CD4-positive, alpha-beta T cell (primary cell): ENCODE measurements at places on chromosomes 2 and 18.
A peak's percentile ranks its signal among the peaks of the same experiment; 100 is the strongest.

DNA sequence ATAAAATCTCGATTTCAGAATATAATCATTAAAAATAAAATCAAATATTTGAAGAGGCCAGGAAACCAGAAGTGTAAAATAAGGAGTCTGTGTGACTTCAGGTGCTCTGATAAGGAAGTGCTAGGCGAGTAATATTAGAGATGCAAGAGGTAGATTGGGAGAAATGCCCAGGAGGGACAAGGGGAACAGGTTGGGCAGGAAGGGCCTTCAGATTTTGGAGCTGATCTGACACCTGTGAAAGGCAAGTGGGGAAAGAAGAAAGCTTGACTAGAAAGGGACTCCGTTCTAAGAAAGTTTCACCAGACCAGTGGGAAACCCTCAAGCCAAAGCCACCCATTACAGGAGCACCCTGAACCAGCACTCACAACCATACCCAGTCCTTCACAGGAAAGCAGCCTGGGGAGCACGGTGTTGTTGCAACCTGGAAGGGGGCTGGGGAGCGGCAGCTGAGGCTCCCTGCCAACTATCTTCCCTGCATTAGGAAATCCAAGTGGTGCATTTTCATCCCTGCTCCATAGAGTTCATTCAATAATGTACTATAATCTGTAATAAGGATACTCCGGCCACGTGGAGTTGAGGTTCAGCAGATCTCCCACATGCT lies 57.5 kb upstream of the GREB1L start:
- no peak for DNase-seq

GRCh38 chr2:61100801-61101200 lies 35.1 kb downstream of the SANBR start:
- DNase-seq: no peak

DNA sequence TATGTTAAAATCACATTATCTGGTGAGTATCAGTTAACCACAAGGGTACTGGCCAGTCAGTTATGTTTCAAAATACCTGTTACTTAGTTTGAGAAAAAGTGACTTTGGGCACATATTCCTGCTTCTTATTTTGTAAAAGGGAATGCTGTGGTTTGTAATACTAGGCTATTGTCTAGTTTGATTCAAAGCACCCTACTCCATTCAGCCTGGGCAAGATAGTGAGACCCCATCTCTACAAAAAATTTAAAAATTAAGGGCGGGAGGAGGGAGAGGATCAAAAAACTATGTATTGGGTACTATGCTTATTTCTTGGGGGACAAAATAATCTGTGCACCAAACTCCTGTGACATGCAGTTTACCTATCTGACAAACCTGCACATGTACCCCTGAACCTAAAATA lies 18.9 kb downstream of the MBD5 start:
- DNase-seq: no peak

DNA sequence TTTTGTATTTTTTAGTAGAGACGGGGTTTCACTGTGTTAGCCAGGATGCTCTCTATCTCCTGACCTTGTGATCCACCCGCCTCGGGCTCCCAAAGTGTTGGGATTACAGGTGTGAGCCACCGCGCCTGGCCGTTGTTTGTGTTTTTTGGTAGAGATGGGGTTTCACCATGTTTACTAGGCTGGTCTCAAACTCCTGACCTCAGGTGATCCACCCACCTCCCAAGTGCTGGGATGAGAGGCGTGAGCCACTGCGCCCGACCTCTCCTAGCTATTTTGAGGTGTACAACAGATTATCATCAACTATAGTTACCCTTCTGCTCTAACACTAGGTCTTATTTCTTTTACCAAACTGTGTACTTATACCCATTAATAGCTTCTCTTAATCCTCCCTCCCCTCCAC lies 28.9 kb upstream of the MRPL33 start:
- no peak for DNase-seq

DNA sequence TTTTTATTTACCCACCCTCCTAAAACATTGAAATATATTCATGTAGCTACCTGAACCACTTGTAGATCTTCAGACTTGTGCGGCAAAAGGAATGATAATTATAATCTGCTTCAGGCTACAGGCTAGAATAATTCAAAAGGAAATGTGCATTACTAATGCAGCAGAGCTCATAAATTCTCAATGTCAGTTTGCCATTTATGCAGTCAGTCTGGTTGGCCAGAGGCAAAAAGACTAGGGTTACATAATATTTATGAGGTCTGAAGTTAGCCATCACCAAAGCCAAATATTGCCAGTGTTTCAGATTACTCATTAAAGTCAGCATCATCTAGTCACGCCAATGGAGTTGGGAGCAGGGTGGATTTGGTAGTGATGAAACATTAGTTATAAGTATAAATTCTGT lies 38.9 kb downstream of the METAP1D start:
- no peak for DNase-seq

GRCh38 chr2:224927646-224928173 lies 114.6 kb downstream of the DOCK10 start:
- DNase-seq: peak; percentile 58

DNA sequence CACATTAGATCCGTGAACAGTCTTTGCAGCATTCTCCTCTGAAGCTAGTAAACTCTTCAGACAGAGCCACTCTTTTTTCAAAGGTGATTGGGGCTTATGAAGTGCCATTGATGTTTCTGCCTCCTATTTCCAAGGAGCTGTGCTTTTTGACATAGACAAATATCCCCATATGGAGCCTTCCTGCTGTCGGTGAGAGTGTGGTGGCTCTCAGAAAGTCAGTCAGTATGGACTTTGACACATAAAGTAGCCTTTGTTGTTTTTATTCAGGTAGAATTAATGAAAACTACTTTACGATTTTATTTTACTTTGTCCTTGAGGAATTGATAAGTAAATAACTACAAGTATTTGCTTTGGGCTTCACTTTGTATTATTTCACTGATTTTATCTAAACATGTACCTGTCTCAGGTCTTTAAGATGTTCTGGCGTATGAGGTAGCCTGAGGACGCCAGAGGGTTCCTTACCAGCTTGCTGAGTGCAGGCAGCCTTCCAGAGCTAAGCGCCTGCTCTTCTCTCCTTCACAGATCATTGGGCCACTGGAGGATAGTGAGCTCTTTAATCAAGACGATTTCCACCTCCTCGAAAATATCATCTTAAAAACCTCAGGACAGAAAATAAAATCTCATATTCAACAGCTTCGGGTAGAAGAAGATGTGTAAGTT lies 69.7 kb downstream of the UGGT1 start:
- DNase-seq: no peak

- no peak for DNase-seq
Measured at GRCh38 chr2:31828891-31829290, 181.9 kb downstream of the MEMO1 start.

DNA sequence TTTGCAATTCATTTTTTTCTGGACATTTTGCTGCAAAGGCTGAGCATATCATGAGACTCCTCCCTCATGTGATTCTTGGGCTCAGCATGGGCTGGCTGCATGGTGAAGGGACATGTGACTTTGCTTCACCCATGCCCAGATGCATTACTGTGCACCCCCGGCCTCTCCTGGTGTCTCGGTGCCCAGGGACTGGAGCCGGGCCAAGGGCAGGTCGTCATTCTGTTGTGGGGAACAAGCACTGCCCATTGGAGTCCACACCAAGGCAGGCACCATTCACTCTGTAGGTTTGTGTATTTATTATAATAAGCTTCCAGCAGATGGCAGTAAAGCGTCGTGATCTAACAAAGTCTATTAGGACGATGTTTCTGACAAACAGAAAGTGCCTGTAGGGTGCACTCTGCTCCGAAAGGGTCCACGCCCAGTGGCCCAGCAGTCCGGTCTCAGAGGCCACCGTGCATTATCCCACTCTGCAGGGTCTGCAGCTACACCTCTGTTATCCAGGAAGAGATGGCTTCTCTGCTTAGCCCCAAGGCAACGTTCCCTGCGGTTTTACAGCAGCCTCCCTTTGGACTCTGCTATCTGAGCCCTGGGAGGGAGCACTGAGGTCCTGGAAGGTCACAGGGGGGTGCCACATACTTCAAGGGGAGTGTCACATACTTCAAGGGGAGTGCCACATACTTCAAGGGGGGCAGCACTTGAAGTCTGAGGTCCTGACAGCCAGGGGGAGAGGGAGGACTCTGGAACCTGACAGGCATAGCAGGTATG lies 219.6 kb downstream of the TSN start:
- peak; percentile 5 for DNase-seq

DNA sequence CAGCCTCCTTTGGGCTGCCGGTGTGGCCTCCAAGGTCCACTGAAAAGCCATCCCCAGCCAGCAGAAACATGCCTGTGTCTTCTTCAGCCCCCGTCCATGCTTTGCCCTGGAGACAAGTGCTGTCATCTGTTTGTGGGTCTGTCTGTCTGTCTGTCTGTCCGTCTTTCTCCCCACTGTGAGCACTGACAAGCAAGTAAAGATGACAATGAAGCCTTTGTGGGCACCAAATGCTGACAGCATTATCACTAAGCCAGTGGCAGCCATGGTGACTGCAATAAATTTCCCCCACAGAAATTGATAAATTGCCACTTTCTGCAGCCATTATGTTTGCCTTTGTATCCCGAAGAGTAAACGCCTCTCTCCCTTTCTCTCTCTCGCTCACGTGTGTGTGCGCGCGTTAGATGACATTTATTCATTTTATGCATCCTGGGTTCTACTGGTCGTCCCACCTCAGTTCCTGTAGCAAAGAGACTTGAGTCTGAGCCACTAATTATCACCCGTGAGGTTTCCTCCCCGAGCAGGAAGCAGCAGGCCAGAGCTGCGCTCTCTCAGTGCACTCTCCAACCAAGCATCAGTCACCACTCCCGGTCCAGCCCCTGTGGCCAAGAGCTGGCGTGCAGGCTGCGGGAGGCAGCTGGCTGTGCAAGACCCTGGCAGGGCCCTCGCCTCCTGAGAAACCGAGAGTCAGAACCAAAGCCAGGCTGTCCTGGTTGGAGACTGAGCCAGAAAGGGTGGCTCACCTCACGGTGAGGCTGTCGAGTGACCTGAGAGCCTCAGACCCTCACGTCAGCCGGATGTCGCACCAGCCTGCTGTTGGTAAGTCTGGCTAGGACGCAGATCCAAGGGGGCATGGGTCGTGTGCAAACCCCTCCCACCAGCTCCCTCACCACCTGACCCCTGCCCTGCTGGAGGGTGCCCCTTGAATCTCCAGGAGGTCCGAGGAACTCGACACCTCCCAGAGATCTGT lies 6.9 kb downstream of the STEAP3 start:
- DNase-seq: no peak

DNA sequence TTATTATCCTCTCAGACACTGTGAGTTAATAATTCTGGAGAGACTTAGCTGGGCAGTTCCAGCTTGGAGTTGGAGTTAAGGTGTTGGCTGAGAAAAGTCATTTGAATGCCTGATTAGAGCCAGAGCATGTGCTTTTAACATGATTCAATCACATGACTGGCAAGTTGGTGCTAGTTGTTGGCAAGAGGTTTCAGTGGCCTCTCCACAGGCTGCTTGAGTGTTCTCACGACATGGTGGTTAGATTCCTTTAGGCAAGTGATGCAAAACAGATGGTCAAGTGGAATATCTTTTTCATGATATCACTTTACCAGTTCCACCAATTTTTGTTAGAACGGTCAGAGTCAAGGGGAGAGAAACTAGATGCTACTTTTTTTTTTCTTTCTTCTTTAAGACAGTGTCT lies 262.7 kb upstream of the FN1 start:
- no peak for DNase-seq

DNA sequence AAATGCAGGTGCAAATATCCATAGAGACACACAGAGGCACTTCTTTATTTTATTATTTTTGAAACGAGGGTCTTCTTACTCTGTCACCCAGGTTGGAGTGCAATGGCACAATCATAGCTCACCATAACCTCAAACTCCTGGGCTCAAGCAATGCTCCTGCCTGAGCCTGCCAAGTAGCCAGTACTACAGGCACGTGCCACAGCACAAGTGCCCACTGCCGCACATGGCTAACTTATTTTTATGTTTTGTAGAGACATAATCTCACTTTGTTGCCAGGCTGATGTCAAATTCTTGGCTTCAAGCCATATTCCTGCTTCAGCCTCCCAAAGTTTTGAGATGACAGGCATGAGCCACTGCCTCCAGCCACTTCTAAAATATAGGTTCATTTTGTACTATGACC lies 537.6 kb downstream of the THSD7B start:
- DNase-seq: no peak

GRCh38 chr2:72166279-72166678 lies 18.6 kb upstream of the CYP26B1 start:
- DNase-seq: no peak

- DNase-seq: no peak
Measured at GRCh38 chr2:42841344-42841743, 49.0 kb upstream of the HAAO start.

DNA sequence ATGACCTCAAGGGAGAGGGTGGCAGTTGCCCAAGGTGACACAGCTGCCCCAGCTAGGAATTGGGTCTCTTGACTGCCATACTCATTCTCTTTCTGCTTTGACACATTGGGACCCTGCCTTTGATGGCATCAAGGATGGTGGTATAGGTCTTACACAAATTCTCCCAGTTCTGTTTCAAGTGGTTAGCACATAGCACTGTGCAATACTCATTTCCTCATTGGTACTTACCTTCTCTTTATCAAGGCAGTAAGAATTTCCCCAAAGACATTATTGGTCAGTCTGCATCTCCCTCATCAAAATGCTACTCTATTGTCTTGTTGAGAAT lies 35.9 kb upstream of the CCDC93 start:
- DNase-seq: no peak

DNA sequence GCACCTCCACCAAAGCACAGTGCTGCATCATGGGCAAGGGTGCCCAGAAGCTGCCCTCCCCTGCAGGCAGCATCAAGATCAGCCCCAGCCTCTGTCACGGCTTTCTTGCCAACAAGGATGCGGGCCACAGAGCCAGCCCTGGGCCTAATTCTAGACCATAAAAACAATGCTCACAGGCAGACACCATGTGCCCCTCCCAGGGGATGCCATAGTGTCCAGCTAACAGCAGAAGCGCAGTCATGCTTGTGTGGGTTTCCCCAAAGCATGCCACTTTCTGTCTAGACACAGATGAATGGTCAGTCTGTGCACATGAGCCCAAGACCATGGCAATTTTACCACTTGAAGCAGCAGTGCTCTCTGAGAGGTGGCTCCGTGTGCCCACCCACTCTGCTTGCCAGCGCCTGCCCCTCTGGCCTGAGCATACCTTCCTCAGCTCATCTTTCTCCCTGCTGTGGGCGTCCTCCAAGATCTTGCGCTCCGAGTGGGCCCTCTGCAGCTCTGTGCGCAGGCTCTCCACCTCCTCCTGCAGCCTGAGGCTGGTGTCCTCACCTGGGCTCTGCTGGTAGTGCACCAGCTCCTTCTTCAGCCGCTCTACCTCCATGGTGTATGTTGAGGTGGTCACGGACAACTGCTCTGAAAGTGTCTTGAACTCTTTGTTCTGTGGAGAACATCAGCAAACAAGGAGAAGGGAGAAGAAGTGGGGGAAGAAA lies 81.3 kb upstream of the ACAA2 start:
- no peak for DNase-seq

GRCh38 chr18:80191907-80192652 lies 55.2 kb downstream of the PARD6G start:
- no peak for DNase-seq

- DNase-seq: no peak
Measured at GRCh38 chr2:38498045-38498481, 104.7 kb downstream of the HNRNPLL start.

GRCh38 chr2:37350034-37350433 lies 5.6 kb downstream of the QPCT start:
- DNase-seq: no peak

GRCh38 chr2:230751062-230751461 lies 38.4 kb downstream of the CAB39 start:
- DNase-seq: no peak

GRCh38 chr2:37916512-37917082 lies 8.5 kb upstream of the RMDN2 start:
- DNase-seq: no peak
